ENCODE measurements at places on chromosomes 16 and 17.

DNA sequence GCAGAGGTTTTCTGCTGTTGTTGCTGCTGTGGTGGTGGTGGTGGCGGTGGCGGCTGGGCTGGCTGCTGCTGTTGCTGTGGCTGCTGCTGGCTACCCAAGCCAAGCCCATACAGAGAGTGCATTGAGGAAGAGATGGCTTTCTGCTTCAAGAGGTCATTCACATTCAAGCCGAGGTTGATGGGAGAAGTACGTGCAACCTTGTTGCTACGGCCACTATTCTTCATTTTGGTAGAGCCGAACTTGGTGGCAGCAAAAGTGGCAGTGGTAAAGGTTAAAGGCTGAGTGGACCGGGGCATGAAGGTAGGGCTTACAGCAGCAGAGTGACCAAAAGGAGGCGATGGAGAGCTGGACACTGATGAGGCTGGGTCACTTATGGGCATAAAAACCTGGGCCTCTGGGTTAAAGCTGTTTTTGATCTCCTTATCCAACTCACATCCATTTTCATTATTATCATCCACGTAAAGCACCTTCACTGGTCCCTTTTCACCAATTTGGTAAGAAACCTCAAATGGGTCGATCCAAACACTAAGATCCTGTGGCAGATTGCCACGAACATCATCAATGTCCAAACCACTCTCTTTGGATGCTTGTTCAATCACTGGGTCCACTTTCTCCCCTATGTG is 2.8 kb downstream of the TOB1 start:
- peak; percentile 62 for DNase-seq

DNA sequence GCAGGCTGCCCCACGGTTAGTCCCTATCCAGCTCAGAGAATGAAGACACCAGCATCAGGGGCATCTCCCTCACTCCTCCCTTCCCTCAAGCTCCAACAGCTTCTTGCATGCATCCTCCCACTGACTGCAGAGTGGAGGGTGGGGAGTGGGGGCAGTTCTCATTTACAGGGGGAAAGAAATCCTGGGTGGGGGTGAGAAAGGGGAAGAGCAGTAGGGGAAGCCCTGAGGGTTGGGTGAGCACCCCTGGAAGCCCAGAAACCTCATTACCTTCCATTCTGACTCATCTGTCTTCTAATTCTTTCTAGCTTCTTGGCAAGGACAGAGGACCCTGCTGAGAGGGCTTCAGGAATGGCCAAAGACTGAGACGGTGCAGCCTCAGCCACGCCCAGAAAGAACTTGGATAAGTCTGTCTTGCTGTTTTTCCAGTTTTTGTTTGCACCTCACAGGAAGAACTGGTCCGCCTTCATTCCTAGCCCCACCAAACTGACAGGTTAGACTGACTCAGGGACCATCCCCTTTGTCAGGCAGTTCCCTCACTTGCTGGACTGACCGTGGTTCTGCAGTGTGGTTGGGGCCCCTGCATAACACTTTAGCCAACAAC is 52.5 kb upstream of the WSB1 start:
- DNase-seq: no peak

- no peak for DNase-seq
These were observed 17.3 kb downstream of the IGFBP4 start for GRCh38 chr17:40460604-40460967.

- no peak for DNase-seq
These were observed 12.2 kb upstream of the CDH5 start for GRCh38 chr16:66354034-66354909.

GRCh38 chr17:69423450-69423849 is 9.0 kb downstream of the MAP2K6 start:
- no peak for DNase-seq

DNA sequence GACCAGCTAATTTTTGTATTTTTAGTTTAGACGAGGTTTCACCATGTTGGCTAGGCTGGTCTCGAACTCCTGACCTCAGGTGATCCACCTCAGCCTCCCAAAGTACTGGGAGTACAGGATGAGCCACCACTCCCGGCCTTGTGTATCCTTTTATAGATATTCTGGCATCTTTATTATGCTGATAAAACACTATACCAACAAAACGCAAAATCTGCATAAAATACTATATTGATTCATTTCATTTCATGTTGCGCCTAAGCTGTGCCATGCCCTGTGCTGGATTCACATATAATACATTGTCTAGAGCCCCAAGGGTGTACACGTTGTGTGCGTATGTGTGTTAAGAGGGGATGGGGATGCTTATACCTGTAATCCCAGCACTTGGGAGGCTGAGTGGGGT is 3.8 kb upstream of the UBE2Z start:
- no peak for DNase-seq

DNA sequence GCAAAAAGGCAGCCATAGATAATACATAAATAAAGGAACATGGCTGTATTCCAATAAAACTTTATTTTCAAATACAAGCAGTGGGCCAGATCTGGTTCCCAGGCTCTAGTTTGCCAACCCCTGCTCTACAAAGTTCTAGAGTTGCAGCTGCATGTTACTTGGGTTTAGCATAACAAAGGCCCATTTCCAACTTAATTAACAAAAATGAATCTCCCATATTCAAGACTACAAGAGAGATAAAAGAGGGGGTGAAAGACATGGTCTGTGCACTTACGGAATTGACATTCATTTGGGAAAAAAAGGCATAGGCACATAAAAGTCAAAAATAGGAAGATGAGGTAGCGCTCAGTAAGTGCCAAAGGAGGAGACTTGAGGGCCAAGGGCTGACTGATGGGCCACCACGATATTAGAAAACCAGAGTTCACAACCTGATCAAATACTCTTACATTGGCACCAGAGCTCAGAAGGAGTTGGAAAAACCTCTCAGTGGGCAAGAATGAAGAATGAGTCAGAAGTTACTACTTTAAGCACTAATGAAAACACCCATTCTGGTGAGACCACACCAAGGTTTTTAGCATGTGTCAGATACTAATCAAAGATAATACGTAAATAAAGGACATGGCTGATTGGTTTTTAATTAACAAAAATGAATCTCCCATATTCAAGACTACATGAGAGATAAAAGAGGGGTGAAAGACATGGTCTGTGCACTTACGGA is 164.0 kb downstream of the VPS53 start:
- no peak for DNase-seq

GRCh38 chr16:20826039-20826566 is 19.8 kb downstream of the REXO5 start:
- peak; percentile 35 for DNase-seq

DNA sequence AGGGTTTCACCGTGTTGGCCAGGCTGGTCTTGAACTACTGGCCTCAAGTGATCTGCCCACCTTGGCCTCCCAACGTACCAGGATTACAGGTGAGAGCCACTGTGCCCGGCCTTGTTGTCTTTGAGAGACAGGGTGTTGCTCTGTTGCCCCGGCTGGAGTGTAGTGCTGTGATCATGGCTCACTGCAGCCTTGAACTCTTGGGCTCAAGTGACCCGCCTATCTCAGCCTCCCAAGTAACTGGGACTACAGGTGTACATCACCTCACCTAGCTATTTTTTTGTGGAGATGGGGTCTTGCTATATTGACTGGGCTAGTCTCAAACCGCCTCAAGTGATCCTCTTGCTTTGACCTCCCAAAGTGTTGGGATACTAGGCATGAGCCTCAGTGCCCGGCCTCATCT is 68.4 kb downstream of the PGS1 start:
- no peak for DNase-seq

GRCh38 chr16:81137754-81138153 is 41.6 kb upstream of the GCSH start:
- DNase-seq: no peak

- no peak for DNase-seq
These were observed 3.8 kb upstream of the GCSH start for GRCh38 chr16:81099958-81100357.

Data from large intestine (tissue), 12 donors.